Cortex of kidney (tissue), 1 donor: ENCODE measurements at places on chromosomes 2 and 18.

GRCh38 chr2:17604050-17604449, 63.6 kb downstream of the VSNL1 start:
- no peak for DNase-seq

DNA sequence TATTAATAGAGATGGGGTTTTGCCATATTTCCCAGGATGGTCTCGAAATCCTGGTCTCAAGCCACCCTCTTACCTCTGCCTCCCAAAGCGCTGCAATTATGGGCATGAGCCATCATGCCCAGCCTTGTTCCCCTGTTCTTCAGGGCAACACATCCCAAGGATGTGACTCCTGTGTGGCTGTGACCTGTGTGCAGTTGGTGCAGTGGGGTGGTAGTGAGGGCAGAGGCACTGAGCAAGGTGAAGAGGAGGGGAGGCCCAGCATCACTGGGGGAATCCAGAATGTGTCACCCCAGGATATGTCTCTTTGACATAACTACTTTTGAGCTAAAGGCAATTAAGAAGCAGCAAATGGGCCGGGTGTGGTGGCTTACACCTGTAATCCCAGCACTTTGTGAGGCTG, 23.4 kb downstream of the CENPA start:
- no peak for DNase-seq

- DNase-seq = no peak
Measured at GRCh38 chr2:47088371-47089082, 66.6 kb downstream of the STPG4 start.

GRCh38 chr2:99868260-99868659, 274.1 kb downstream of the AFF3 start:
- no peak for DNase-seq

DNA sequence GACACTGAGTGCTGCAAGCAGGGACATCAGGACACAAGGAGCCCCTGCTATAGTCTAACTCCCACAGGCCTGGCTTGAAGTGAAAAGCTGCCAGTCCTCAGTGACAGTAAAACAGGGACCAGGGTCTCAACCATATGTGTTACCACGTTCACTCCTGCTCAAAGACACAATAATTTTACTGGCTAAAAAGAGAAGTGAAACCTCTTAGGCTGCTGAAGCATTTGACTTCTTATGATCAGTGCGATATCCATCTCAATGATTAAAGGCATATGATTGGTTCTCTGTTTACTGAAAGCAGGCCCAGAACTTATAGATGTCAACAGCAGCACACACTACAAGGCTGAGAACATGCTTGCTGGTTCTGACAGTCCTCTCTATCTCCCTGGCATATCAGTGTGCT, 129.8 kb upstream of the LMAN1 start:
- no peak for DNase-seq

DNA sequence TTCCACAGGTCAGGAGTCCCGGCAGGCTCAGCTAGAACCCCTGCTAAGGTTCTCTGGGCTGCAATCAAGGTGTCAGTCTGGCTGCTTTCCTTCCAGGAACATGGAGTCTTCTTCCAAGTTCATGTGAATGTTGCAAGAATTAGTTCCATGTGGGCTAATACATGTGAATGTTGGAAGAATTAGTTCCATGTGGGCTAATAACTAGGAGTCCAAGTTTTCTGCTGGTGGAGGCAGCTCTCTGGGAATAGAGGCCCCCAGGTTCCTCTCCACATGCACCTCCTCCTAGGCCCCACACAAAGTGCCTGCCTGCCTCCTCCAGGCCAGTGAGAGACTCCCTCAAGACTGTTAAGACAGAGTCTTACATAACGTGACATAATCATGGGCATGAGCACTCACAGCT, 140.8 kb upstream of the SLC35G4 start:
- no peak for DNase-seq

DNA sequence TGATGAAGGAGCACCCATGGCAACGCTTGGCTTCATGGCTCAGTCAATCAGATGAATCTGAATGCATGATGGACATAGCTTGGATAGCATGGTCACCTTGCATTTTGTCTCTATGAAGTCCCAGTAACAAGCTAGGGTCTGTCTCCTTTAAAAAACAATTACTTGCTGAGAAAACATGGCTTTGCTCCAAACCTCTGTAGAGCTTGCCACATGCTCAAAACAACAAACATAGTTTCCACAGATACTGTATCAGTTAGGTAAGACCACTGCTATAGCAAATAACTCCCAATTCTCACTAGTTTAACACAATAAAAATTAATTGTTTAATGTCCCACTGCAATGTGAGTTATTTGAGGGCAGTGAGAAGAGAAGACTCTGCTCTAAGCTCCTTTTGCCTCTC, 401.0 kb downstream of the IRS1 start:
- no peak for DNase-seq

DNA sequence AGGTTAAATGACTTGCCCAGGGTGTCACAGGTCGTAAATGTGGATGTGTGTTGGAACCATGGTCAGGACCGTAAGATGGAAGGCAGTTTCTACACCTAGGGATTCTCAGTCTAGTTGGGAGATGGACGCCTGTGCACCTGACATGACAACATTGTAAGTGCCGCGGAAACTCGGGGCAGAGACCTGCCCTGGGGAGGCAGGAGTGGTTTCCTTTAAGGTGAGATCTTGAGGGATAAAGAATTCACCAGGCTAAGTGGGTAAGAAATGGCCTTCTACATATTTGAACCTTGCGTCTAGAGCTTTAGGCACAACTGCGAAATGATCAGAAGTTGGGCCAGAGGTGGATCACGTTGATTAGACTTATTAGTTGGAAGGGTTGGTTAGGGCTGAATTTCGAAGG, 1.6 kb downstream of the DGKD start:
- DNase-seq = no peak

GRCh38 chr2:54041135-54041534, 70.3 kb upstream of the PSME4 start:
- no peak for DNase-seq

DNA sequence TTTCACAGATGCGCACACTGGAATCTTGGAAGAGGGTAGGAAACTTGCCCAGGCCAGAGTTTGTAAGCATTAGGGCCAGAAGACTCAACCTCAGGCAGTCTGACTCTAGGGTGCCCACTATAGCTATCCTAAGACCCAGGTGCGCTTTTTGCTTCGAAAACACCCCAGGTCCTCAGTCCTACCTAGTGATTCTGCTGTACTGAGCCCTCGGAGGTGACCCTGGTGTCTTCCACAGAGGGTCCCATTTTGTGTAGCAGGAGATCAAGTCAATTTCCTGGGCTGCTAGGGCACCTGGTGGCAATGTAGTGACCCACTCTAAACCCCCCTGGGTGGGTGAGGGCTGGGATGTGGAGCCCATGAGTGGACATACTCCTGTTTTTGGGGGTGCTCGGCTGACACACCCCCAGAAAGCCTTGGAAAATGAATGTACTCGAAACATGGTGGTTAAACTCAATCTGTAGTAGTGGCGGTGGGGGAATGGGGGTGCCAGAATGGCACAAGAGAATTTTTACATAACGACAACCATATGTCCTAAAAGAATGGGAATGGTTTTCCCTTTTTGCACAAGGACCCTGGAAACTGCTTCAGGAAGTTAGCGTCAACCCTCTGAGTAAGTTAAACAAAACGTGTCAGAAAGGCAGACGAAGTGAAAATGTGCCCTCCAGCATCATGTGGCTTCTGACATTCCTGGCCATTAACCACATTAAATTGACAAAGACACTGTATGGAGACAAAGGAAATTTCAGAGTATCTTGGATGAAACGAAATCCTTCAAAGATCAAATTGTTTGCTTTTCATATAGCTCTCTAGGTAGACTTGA, 218.0 kb upstream of the COPS8 start:
- DNase-seq = no peak
